Stimulated activated CD4-positive, alpha-beta T cell treated with anti-CD3 and anti-CD28 coated beads, TNF-alpha, amount 100 ng/mL, for 48 hours (primary cell): ENCODE measurements at places on chromosomes 2 and 18.

DNA sequence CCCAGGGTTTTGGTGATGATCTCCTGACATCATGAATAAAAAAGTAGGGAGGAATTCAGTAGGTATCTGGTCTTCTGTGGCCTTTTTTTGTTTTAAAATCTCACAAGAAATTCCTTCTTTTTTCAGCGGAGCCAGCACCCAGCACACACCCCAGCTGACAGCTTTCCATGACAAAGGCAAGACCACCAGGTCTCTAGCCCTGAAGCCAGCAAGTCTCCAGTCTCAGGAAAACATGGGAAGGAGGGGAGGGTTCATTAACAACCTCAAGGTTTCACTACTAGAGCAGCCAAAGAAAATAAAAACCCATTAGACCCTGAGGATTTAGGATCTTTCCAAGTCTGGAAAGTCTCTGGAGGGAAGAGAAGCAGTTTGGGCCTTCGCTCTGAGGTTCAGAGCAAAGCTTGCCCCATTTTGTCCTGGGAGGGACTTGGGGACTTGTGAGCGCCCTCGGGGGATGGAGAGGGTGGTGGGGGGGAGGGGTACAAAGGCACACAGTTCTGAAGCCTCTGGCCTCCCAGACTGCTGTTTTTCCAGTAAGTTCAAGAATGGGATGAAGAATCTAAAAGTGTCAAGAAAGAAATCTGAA is 9.0 kb downstream of the FOXI3 start:
- DNase-seq: no peak

DNA sequence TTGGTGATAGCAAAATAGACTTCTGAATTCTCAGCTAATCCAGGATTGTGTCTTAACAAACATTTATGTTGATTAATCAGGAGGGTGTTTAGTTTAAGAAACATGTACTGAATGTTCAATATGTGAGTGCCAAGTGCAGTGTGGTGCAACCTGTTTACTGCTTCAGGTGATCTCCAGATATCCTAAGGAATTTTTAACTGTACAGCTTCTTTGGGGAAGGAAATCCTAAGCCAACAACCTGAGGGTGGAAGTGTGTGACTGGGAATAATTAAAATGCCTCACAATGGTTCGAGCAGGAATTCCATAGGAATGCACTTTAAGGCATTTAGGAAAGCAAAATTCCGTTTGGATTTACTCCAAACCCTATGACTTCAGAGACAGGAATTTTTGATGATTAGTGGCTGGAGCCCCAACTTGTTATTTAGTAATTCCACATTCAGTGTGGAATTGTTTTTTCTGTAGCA is 16.4 kb downstream of the CRIM1 start:
- DNase-seq: no peak

- DNase-seq: no peak
Measured at GRCh38 chr2:43486603-43487002, 109.2 kb downstream of the THADA start.

GRCh38 chr2:222301053-222301795 is 2.4 kb upstream of the PAX3 start:
- DNase-seq: no peak

DNA sequence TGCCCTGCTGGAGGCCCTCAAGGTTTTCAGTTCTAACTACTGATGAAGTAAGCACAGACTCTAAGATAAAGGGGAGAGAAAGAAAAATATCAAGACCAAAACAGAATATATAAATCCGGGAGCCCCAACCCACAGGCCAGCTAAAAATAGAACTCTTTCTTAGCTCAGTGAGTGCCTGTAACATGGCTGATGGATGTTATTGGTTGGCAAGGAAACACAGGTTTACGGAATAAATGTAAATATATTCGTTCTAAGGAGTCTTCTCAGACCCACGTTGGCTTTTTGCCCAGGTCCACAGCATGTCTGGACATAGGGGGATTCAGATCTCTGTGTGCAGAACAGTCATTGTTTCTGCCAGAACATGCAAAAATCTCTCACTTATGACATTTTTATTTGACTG is 139.0 kb upstream of the SERPINE2 start:
- no peak for DNase-seq

DNA sequence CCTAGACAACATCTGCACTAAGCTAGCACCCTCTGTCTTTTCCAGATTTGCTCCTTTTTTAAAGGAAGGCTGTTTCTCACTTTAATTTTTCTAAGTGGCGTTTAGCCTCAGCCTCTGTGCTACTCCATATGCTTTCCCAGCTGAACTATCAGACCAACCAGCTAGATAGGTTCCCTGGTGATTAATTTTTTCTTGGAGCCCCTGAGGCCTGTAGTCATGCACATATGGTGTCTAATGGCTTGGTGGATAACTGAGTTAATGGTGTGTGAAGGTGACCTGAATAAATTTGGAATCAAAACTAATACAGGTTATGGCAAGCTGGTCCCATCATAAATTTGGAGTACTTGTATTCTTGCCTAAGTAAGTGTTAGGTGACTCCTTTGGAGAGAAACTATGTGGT is 135.5 kb downstream of the MGAT5 start:
- no peak for DNase-seq

- DNase-seq: no peak
Measured at GRCh38 chr18:3583873-3584247, 133.9 kb downstream of the TGIF1 start.

DNA sequence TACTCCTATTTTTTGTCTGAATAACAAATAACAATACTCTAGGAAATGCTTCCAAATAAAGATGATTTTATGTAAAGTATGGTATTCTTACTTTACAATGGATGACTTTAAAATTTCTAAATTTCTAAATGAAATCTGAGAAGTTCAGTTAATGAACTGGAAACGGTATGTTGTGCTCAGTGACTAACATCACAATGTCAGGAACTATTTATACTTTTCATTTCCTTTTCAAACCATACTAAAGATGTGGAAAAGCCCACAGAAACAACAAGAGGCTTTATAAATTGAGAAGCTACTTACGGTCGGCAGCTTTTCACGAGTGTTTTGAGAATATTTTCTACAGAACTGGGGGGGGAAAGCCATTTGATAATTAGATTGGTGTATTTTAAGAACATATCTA is 31.1 kb downstream of the PSME4 start:
- DNase-seq: no peak

DNA sequence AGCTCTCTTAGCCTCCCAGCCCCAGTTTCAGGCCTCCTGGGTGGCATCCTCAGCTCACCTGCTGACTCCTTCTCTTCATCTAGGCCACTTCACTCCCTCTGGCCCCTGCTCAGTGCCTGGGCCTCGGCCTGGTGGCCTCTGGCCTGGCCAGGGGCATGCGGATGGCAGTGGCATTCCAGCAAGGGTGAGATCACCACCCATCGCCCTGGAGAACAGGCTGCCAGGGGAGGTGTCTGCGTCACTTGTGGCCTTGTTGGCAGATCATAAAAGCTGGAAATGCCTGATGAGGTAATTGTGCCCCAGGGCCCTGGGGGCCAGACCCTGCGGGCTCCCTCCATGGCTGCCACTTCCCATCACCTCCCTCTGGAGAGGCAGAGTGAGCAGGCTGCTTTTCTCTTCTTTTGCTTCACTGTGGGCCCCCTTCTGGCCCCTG is 72.5 kb upstream of the SMAD2 start:
- DNase-seq: no peak

DNA sequence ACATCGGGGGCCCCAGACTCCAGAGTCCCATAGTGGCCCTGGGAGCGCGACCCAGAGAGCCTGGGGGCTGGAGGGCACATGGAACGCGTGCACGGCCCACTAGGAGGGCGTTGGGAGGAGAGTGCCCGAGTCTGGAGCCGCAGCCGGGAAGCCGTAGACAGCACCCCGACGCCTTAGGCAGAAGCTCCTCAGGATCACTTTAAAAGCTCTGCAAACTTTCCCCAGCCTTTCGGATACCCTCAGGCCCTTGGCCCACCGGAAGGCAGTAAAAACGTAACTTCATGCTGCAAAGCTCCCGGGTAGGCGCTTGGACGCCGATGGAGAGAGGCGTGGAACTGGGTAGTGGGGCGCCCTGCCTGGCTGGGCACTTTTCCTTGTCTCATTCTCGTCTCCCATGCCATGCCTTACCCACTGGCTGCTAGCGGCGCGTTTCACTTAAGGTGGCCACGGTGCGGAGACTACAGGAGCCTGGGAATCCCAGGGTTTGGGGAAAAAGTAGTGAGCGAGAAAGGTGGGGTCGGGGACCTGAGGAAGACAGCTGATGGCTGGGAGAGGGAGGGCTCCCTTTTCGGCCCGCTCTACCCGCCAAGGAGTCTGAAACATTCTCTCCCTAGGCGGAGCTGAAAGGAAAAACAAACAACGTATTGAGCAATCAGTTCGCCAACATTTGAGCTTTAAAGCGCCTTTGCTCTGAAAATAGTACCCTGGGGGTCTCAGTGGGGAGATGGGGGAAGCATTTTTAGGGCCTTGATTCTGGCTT is 141.8 kb downstream of the MEIS1 start:
- DNase-seq: no peak

GRCh38 chr2:134578316-134578715 is 140.5 kb downstream of the TMEM163 start:
- DNase-seq: no peak

DNA sequence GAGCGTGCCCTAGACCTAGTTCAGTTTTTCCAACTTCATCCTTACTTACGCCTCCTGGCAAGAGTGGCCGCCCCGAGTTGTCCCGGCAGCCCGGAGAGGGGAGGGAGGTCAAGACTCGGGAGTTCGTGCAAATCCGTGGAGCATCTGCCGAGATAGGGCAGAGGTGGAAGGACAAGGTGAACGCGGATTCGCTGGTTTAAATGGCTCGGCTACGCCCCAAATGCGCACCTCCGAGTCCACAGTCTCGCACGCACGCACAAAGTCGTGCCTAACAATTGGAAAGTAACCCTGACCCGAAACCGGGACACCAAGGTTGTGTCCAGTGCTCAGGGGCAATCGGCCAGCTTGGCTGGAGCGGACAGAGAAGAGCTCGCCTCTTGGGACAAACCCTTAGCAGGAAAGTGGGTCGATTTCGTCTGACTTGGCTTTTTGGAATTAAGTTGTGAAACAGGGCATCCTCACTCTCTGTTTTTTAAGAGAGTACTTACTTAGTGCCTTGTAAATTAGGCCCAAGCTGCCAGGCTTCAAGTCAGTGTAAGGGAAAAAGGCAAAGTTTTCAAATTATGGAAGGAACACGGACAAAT is 726 bp upstream of the SS18 start:
- DNase-seq: peak; percentile 48

DNA sequence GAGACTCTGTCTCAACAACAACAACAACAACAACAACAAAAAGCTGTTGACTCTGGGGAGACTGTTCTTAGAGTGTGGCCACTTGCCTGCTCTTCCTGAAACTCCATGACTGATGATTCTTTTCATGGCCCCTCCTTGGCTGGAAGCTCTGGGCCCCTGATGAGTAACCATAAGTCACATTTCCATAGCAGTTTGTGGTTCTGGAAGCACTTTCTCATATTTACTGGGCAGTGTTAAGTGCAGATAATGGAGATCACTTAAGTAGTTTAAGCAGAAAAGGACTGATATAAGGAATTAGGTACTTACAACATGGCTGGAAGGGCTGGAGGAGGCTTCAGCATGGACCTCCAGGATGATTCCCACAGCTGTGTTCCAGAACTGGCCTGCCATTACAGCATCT is 147.3 kb upstream of the DLX2 start:
- DNase-seq: no peak

DNA sequence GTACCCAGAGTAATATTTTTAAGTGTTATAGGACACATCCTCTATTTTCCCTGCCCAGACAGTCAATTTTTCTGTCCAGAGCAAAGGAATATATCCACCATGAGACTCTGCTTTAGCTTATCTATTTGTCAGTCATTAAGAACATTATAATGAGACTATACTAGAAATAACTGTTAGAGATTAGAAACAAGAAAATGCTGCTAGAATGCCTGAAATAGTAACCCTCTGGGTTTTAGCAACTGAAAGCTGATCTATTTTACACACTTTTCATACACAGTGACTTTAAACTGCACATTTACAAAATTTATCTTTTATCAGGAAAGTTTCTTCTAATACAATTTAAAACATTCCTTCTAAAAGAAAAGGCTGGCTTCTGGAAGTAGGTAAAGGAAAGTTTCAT is 39.6 kb downstream of the MBD2 start:
- DNase-seq: no peak

- DNase-seq: no peak
Measured at GRCh38 chr2:127525691-127526131, 578 bp downstream of the IWS1 start.

DNA sequence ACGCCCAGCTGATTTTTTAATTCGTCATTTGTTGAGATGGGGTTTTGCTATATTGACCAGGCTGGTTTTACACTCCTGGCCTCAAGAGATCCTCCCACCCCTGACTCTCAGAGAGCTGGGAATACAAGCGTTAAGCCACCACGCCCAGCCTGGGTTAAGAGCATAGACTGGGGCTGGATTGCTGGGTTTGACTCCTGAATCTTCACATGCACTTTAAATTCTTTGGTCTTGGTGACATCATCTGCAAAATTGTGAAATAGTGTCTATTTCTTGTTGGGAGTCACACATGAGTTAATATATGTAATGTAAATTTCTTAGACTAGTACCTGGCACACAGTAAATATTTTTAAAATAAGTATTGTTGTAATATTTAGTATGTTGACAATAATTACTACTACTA is 257.4 kb downstream of the DOK6 start:
- DNase-seq: no peak

GRCh38 chr2:166032361-166032760 is 78.8 kb upstream of the TTC21B start:
- no peak for DNase-seq

DNA sequence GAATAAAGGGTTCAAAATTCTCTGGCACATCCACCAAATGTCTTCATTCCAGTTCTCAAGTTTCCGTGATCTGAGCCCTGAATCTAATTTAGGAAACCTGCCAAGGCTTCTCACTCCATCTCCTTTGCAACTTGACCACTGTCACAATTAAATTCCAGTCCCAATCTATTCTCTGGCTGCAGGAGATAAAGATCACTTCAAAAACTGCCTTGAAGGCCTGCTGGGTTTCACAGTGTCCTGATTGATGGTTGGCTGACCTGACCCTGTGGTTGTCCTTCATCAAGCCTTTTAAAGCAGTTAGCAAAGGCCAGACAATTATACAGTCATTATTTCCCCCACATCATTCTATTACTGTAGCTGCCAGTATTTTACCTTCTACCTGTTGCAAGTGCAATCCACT is 60.3 kb upstream of the DNAJC10 start:
- no peak for DNase-seq

DNA sequence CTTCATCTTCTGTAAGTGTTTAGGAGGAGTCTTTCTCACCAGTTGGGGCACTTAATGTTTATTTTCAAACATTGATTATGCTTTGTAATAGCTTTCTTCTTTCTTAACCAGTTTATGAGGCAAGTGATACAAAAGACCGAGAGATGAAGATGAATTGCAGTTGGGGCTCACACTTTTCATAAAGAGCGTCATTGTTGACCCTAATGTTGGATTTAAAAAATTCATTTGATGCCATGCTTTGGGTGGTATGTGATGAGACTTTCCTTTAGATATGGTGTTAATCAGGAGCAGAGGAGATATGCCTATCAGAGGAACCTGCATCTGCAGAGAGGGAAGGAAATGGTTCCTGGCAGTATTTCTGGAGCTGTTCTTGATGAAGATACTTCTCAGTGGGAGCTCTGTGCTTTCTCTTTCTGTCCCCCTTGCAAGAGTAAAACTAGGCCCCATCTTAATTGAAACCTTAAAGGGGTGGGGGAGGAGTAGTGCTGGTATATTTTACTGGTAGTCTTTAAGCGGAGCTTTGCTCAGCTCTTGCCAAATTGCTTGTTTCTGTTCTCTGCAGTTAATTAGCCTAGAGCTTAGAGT is 2.3 kb downstream of the EML4 start:
- DNase-seq: no peak
